CD4-positive, alpha-beta memory T cell (primary cell): ENCODE measurements at places on chromosomes 1 and 21.

DNA sequence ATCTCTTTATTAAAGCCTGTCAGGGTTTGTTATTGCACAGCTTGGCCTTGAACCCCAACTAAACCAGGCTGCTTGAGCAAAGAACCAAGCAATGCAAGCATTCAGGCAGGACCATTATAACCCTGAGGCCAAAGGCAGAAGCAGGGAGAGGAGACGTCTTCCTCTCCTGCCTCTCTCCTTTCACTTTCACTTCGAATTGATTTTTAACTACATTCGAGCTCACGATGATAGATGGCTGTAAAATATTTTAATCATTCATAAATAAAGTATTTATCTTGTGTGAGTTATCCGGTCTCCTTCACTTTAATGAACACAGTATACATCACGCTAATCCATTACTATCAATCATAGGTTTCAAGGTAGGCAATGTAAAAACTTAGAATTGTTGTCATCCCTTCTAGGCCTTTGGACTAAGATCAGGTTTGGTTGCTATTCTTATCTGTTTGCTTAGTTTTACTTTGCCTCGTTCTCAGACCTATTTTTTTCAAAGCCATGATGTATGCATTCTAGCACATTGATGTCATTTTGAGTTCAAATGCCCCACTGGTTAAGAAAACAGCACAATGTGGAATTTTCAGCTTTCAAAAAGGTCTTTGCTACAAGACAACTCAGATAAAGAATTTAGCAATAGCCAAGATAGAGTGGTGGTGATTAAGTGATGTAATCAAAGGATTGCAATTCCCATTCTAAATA lies 480.2 kb upstream of the RUNX1 start:
- peak; percentile 38 for DNase-seq

- peak; percentile 66 for DNase-seq
These were observed at the start of gene PLXNA2 for GRCh38 chr1:208243967-208244916. Gene PLXNA2 (minus strand): TSS chr1:208244384. CDS start chr1:208217922, 26,462 bp downstream.

DNA sequence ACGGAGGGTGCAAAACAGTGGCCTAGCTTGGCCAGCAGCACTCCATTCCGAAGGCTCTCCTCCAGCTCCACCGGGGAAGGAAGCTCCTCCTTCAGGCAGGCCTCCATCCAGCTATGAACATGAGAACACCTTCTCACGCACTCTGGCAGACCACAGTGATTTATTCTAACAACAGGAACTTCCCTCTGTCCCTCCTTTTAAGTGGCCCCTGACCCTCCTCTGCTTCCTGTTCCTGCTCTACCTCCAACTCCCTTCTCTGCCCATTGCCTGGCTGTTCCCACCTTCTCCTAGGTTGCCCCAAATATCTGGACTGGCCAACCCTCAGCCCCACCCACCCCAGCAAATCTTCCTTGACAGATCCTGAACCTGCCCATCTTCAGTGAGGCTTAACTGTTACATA lies 5.9 kb downstream of the IQGAP3 start:
- no peak for DNase-seq

DNA sequence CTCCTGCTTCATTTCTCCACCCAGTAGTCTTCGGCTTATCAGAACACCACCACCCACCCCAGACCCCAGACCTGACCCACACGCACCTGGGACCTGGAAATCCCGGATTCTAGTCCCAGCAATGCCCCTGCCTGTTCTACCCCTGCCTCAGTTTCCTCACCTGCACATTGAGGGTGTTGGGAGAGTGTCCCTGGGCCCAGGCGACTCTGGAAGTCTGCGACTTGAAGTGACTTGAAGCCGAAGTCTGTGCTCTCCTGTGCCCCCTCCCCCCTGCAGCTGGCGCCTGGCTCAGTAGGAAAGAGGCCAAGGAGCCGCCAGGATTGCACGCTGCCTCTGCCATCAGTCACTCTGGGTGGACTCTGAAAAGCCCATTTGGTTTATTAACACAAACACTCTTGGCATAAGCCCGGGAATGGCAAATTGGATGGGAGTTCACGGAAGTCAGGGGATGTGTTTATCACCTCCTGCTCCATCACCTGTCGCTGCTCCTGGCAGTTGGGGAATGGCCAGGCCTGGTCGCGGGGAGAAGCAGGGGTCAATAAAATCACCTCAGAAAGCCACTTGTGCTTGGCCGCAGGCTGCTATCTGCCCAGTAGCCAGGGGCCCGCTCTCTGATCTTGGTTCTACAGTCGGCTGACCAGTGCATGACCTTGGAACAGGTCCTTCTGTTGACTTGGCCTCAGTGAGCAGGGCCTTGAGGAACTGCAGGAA lies 132.7 kb downstream of the ACTL8 start:
- no peak for DNase-seq

DNA sequence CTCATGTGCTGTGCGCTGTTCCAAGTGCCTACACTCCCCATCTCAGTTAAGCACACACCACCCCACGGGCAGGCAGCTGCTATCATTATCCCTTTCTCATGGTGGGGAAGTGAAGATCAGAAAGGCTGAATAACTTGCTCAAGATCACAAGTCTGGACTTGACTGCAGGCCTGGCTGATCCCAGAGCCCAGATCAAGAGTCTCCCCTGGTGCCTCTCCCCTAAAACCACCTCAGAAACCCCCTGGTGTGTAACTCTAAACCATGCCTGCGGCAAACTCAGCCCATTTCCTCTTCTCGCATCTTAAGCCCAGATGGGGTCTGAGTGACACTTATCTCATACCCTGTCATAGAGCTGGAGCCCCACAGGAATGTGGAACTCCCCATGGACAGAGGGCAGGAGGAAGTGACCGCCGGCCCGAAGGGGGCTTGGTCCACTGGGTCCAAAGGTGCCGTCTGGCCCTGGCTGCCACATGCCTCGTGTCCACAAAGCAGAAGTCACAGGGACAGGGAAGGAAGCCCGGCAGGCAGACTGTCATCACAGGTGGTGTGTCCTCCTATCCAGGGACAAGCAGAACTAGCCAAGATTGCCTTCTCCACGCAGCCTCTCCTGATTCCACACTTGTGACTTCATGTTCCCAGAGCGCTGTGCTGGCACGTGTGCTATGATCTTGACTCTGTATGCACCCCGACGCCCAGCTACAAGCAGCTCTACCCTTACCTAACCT lies 92.1 kb downstream of the SYF2 start:
- DNase-seq: no peak

- DNase-seq: no peak
These were observed 15.1 kb upstream of the PIGV start for GRCh38 chr1:26772687-26773086.

DNA sequence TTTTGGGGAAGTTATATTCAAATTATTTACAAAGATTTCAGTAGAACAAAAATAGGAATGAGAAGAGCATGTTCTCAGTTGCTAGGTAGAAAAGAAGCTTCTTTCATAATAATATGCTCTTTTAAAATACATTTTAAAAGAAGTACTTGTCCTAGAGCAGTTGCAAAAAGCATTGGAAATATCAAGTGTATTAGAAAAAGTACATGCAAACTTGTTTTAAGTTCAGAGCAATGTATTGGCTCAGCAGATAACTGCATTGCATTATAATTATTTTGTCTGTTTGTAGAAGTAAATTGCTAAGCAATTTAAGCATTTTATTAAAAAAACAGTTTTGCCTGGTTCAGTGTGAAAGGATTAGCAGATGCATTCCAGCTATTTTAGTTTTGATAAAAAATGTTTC lies 806.4 kb downstream of the USP25 start:
- DNase-seq: no peak

- DNase-seq: peak; percentile 44
These were observed at the start of gene IKBKE for GRCh38 chr1:206469933-206470691. Gene IKBKE (plus strand): TSS chr1:206470476. CDS start chr1:206473228, 2,752 bp downstream.

GRCh38 chr1:155104605-155105534 lies 22.8 kb upstream of the EFNA1 start:
- no peak for DNase-seq

GRCh38 chr1:206769304-206769731 lies 1.3 kb upstream of the IL19 start:
- peak; percentile 46 for DNase-seq

- no peak for DNase-seq
These were observed 18.0 kb downstream of the ACP6 start for GRCh38 chr1:147652306-147652705.

DNA sequence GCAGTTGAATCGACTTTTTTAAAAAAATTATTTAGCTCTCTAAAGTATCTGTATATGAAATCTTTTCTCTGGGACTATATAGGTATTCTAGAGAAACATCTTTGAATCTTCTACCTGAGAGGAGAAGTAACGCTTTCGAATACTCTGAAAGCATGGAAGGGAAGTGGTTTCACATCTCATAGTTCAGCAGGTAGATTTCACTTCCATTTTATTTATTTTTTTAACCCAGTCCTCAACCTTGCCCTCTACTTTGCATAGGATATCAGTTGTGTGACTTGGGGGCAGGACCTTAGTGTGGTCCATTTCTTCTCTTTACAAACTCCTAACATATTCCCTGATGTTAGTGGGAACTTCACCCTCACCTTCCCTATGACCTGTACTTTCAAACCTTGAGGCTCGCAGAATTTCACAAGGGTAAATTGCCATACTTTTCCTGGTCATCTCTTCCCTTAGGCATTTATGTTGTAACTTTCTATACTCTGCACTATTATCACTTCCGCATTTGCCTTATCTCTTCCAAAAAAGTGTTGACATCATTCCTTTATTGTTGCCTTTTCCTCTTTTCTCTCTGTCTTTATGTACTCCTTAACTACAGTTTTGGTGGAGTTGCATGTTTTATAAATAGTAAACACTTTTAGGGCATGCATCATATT lies 1208.5 kb upstream of the ADGRL4 start:
- no peak for DNase-seq

DNA sequence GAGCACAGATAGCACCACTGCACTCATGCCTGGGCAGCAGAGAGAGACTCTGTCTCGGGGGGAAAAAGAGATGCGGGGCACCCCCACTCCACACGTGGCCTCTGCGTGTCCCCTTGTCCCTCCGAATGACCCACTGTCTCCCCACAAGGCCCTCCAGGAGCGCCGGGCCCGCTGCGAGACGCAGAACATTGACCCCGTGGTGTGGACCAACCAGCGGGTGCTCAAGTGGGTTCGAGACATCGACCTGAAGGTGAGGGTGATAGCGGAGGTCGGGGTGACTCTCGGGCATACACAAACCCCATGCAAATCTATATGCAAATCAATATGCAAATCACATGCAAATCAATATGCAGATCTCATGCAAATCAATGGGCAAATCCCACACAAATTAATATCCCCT lies 50.3 kb upstream of the TMEM51 start:
- no peak for DNase-seq

DNA sequence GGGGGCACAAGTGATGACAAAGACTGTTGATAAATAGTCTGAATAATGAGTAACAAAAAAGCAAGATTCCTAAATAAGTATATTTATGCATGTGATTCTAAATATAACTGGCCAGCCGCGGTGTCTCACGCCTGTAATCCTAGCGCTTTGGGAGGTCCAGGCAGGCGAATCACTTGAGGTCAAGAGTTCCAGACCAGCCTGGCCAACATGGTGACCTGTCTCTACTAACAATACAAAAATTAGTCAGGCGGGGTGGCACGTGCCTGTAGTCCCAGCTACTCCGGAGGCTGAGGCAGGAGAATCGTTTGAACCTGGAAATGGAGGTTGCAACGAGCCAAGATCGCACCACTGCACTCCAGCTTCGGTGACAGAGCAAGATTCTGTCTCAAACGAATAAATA lies 161.5 kb downstream of the TOMM20 start:
- DNase-seq: no peak

- no peak for DNase-seq
These were observed 587.2 kb downstream of the PTPRU start for GRCh38 chr1:29823561-29823960.

DNA sequence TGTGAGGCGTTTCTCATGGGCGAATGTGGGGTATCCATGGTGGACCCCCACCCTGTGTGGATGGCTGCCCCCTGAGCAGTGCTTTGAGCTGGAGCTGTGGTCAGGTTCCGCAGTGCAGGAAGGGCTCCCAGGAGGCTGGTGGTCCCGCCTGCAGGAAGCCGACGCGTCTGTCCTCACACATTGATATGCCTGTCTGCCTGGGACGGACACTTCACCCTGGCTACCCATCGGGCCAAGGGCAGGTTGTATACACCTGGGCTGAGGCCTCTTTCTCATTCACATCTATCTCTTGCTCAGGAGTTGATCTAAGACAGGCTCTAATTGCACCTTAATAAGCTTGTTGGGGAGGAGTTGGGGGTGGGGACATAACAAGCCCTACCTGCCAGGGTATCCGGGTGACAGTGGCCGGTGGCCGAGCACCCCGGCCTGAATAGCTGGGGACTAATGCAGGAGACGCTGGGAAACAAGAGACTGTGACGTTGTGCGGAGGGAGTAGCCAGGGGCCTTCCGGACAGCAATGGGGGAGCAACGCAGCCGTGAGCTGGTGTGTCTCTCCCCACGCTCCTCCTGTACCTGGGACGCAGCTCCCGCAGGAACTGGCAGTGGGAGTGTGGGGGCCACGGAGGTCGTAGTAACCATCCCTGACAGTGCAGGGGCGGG lies 21.7 kb downstream of the PDXK start:
- DNase-seq: peak; percentile 81

GRCh38 chr1:15706751-15707150 lies 22.6 kb downstream of the PLEKHM2 start:
- no peak for DNase-seq

- DNase-seq: no peak
These were observed 801 bp downstream of the RSPO1 start for GRCh38 chr1:37633938-37634243.

- no peak for DNase-seq
These were observed 10.8 kb downstream of the AHDC1 start for GRCh38 chr1:27592931-27593677.

DNA sequence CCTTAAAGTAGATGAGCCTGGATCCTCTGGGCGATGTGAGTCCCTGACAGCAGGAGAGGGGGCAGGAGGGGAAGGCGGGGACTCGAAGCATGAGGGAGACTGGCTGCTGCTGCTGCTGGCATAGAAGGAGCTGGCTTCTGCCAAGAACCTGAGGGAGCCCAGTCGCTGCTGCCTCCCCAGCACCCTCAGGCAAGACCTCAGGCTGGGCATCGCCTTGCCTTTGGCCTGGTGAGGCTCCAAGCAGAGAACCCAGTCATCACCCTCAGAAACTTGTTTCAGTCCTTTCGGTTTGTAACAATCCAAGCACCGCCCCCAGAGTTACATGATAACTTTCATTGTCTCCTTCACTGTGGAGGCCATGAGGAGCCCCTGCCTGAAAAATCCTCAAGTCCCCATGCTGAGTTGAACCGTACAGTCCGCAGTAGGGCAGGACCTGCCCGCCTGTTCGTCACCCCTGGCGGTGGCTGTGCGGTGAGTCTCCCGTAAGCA lies 38.8 kb downstream of the POFUT2 start:
- no peak for DNase-seq

GRCh38 chr1:109704173-109704572 lies 7.9 kb upstream of the GSTM5 start:
- no peak for DNase-seq
